NCI-H460 (cell line): ENCODE measurements at places on chromosomes 6 and 20. TPM values are rescaled to one million over a fixed set of nuclear protein-coding genes. Genes with fewer than 3 reads are reported as not detected.

KHDRBS2 gene
- not detected in 2 replicates for total RNA-seq

C20orf202 gene
- total RNA-seq, result 0.05 TPM in 1 of 2 replicates, not detected in the other

ZNF343 gene
- 14.9 TPM in 2 replicates for total RNA-seq

RBPJL gene
- total RNA-seq, result not detected in 2 replicates

FLRT3 gene
- total RNA-seq, result 0.69 and 2.5 TPM in 2 replicates

ZC2HC1B gene
- not detected in 2 replicates for total RNA-seq

TOMM34 gene
- total RNA-seq, result 52.9 and 58.0 TPM in 2 replicates

SUMO4 gene
- 0.23 and 0.87 TPM in 2 replicates for total RNA-seq

GNAS-AS1 gene
- 1.7 and 1.8 TPM in 2 replicates for total RNA-seq

C2 gene
- total RNA-seq, result 0.20 and 0.69 TPM in 2 replicates

WFDC10B gene
- not detected in 2 replicates for total RNA-seq

UNC5CL gene
- 0.10 TPM in 1 of 2 replicates, not detected in the other for total RNA-seq

GGTLC1 gene
- not detected in 2 replicates for total RNA-seq

PTCRA gene
- not detected in 2 replicates for total RNA-seq

ULBP2 gene
- 3.8 and 4.5 TPM in 2 replicates for total RNA-seq

TRIM15 gene
- total RNA-seq, result 0.12 TPM in 1 of 2 replicates, not detected in the other

TLDC2 gene
- total RNA-seq, result not detected in 2 replicates

GABRR2 gene
- total RNA-seq, result not detected in 2 replicates

TP53RK gene
- total RNA-seq, result 24.2 and 24.6 TPM in 2 replicates

SH3BGRL2 gene
- total RNA-seq, result 0.32 and 0.61 TPM in 2 replicates

SLC17A3 gene
- not detected in 2 replicates for total RNA-seq

SNAP91 gene
- 0.43 and 0.67 TPM in 2 replicates for total RNA-seq

TMC2 gene
- not detected in 2 replicates for total RNA-seq

DEFB121 gene
- total RNA-seq, result not detected in 2 replicates

TREM2 gene
- not detected in 2 replicates for total RNA-seq

PPP1R16B gene
- 0.02 TPM in 1 of 2 replicates, not detected in the other for total RNA-seq

SPATS1 gene
- not detected in 2 replicates for total RNA-seq

SOX18 gene
- total RNA-seq, result 0.77 and 1.7 TPM in 2 replicates

APCDD1L gene
- not detected in 2 replicates for total RNA-seq

GPLD1 gene
- 0.63 and 1.6 TPM in 2 replicates for total RNA-seq

SULF2 gene
- 3.9 and 4.5 TPM in 2 replicates for total RNA-seq

GABRR1 gene
- total RNA-seq, result not detected in 2 replicates

TOX2 gene
- total RNA-seq, result 4.6 and 7.1 TPM in 2 replicates

EMILIN3 gene
- 0.25 and 0.38 TPM in 2 replicates for total RNA-seq

R3HDML gene
- not detected in 2 replicates for total RNA-seq

TDP2 gene
- total RNA-seq, result 104 and 113 TPM in 2 replicates

ZNF831 gene
- total RNA-seq, result 0.37 and 0.40 TPM in 2 replicates

BMP2 gene
- 6.6 and 7.1 TPM in 2 replicates for total RNA-seq

FOXC1 gene
- 94.3 and 111 TPM in 2 replicates for total RNA-seq

TINAG gene
- not detected in 2 replicates for total RNA-seq

PAQR8 gene
- total RNA-seq, result 0.74 and 1.1 TPM in 2 replicates

PAX1 gene
- total RNA-seq, result 0.12 and 0.54 TPM in 2 replicates

AIG1 gene
- total RNA-seq, result 30.5 and 31.0 TPM in 2 replicates

PSMB9 gene
- 20.3 and 21.4 TPM in 2 replicates for total RNA-seq

SIGLEC1 gene
- not detected in 2 replicates for total RNA-seq

PHACTR1 gene
- total RNA-seq, result not detected in 2 replicates

SLC22A16 gene
- not detected in 2 replicates for total RNA-seq

DEF6 gene
- total RNA-seq, result 2.1 and 2.7 TPM in 2 replicates

OXT gene
- total RNA-seq, result not detected in 2 replicates

FOXQ1 gene
- 78.5 and 88.4 TPM in 2 replicates for total RNA-seq

PTPRT gene
- total RNA-seq, result not detected in 2 replicates

HSF2 gene
- total RNA-seq, result 18.8 and 21.3 TPM in 2 replicates

GPR6 gene
- total RNA-seq, result not detected in 2 replicates

MROH8 gene
- 0.05 and 0.43 TPM in 2 replicates for total RNA-seq

HS3ST5 gene
- total RNA-seq, result not detected in 2 replicates

AHCY gene
- 228 and 235 TPM in 2 replicates for total RNA-seq
